Psoas muscle (tissue), 8 donors: ENCODE measurements at places on chromosomes 6 and 20. TPM values are rescaled to one million over a fixed set of nuclear protein-coding genes. Genes with fewer than 3 reads are reported as not detected.

Gene EFCAB8
- total RNA-seq: not detected

Gene LPIN3
- total RNA-seq: 2.4 TPM

Gene LY6G5C
- 3.2 TPM for total RNA-seq

Gene GLP1R
- not detected for total RNA-seq

- DNase-seq: no peak
- no peak overlapping the region for H3K4me3 ChIP-seq
- H3K4me1 ChIP-seq: peaks cover 58% of the 10 kb centered on the region
- H3K27me3 ChIP-seq: no peaks in the 10 kb centered on the region
Observed at GRCh38 chr20:23138226-23138625, 52.1 kb upstream of the CD93 start.

Gene MCUR1
- 24.6 TPM for total RNA-seq

GRCh38 chr20:52365688-52366087 is 174.1 kb upstream of the ZFP64 start:
- no peak overlapping the region for H3K4me3 ChIP-seq
- H3K36me3 ChIP-seq: no peaks in the 10 kb centered on the region
- no peak for DNase-seq
- H3K27ac ChIP-seq: no peak overlapping the region
- H3K27me3 ChIP-seq: no peaks in the 10 kb centered on the region
- H3K4me1 ChIP-seq: no peaks in the 10 kb centered on the region

- H3K36me3 ChIP-seq: no peaks in the 10 kb centered on the region
- peaks cover 3% of the 10 kb centered on the region for H3K4me1 ChIP-seq
- no peak overlapping the region for H3K4me3 ChIP-seq
- H3K27ac ChIP-seq: no peak overlapping the region
- H3K27me3 ChIP-seq: no peaks in the 10 kb centered on the region
Observed at GRCh38 chr6:41759905-41760579, 12.8 kb upstream of the PGC start.

DNA sequence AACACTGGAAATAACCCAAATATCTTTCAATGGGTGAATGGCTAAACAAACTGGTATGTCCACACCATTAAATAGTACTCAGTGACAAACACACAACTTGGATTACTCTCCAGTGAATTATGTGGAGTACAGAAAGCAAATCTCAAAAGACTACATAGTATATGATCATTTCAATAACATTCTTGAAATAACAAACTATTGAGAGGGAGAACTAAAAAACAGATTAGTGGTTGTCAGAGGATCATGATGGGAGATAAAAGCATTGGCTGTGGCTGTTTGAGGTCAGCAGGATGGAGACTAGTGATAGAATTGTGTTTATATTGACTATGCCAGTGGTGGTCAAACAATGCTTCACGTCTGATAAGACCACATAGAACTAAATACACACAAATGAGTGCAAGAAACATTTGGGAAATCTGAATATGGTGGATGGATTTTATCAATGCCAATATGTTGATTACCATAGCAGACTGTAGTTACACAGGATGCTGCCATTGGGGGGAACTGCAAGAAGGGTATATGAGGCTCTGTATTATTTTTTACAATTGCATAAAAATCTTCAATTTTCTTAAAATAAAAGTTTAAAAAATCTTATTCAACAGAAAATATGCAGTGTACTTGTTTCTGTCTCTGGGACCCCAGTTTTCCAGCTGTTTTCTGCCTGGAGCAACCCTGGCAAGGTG is 242.0 kb downstream of the TBXT start:
- H3K27ac ChIP-seq: no peak overlapping the region
- no peak overlapping the region for H3K4me3 ChIP-seq
- no peak for DNase-seq
- no peaks in the 10 kb centered on the region for H3K27me3 ChIP-seq
- H3K36me3 ChIP-seq: no peaks in the 10 kb centered on the region

DNA sequence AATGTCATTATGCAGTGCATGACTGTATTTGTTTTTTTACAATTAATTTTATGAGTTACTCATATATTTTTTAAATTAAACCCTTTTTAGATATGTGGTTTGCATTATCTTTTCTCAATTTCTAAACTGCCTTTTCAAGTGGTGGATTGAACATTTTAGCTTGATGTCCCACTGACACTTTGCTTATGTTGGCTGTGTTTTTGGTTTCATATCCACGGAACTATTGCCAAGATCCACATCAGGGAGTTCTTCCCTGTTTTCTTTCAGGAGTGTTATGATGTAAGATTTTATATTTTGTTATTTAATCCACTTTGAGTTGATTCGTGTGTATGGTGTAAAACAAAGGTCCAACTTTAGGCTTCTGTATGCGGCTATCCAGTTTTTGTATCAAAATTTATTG is 1144.9 kb upstream of the EYS start:
- H3K36me3 ChIP-seq: no peaks in the 10 kb centered on the region
- H3K27me3 ChIP-seq: no peaks in the 10 kb centered on the region
- DNase-seq: no peak
- no peak overlapping the region for H3K4me3 ChIP-seq
- no peak overlapping the region for H3K27ac ChIP-seq
- H3K4me1 ChIP-seq: no peaks in the 10 kb centered on the region

Gene CENPQ
- total RNA-seq: 2.2 TPM

DNA sequence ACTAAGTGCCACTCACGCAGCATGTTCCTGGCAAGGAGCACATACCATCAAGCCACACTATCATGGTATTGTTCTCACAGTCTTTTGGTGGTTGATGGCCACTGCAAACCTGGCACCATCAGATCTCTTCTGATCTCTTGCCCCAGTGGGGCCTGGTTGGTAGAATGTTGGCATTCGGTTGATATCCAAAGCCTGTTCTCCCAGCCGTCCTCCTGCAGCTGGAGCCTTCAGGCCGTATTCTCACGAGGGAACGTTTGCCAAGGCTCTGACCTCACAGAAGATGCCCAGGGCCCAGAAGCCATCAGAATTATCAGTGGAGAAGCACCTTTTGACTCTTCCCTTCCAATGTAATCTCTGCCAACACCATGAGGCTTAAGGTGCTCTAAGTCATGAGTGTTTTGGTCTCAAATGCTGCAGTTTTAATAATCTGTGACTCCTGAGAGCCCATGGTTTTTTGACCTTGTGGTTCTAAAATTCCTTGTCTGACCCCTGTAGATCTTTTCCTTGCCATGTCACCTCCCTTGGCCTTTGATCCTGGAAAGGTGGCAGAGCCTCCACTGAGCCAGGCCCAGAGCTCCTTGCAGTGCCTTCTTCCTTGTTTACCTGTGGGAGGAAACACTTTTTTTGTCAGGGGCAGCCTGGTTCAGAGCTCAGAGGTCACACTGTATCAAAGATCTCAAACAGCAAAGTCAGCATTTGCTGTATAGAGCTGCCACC is 27.8 kb downstream of the POFUT1 start:
- no peak overlapping the region for H3K4me3 ChIP-seq
- no peak overlapping the region for H3K27ac ChIP-seq
- no peak for DNase-seq
- no peaks in the 10 kb centered on the region for H3K27me3 ChIP-seq

Gene TBXT
- not detected for total RNA-seq

Gene C20orf144
- total RNA-seq: not detected

- no peaks in the 10 kb centered on the region for H3K36me3 ChIP-seq
- no peak overlapping the region for H3K4me3 ChIP-seq
- H3K27me3 ChIP-seq: no peaks in the 10 kb centered on the region
- no peak for DNase-seq
Observed at GRCh38 chr6:169163411-169163901, 90.2 kb downstream of the THBS2 start.

Gene PAK5
- not detected for total RNA-seq

- no peaks in the 10 kb centered on the region for H3K27me3 ChIP-seq
- H3K27ac ChIP-seq: no peak overlapping the region
- no peak for DNase-seq
- H3K4me1 ChIP-seq: peaks cover 14% of the 10 kb centered on the region
Observed at GRCh38 chr20:50368386-50368785, 141.8 kb upstream of the PTPN1 start.

- H3K4me3 ChIP-seq: no peak overlapping the region
- no peaks in the 10 kb centered on the region for H3K4me1 ChIP-seq
- no peaks in the 10 kb centered on the region for H3K36me3 ChIP-seq
- no peak for DNase-seq
Observed at GRCh38 chr6:156457601-156458000, 319.6 kb upstream of the ARID1B start.

Gene EPPIN
- total RNA-seq: not detected

DNA sequence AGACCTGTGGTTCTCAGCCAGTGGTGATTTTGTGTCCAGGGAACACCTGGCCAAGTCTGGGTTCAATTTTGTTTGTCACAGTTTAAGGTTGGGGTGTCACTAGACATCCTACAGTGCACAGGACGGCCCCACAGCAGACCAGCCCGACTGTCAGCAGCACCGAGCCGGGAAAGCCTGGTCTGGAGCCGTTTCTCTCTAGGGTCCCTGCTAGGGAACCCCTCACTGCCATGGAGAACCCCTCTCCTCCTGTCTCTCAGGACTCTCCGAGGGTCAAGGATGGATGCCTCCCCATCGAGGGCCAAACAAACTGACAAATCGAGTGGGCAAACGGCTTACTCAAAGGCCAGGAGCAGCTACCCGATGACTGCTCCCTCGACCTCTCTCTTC is 15.8 kb upstream of the STX16 start:
- H3K36me3 ChIP-seq: no peaks in the 10 kb centered on the region
- no peak overlapping the region for H3K27ac ChIP-seq
- no peak overlapping the region for H3K4me3 ChIP-seq
- no peak for DNase-seq
- H3K27me3 ChIP-seq: no peaks in the 10 kb centered on the region
- no peaks in the 10 kb centered on the region for H3K4me1 ChIP-seq

- H3K27me3 ChIP-seq: no peaks in the 10 kb centered on the region
- H3K4me3 ChIP-seq: peak overlapping the region; percentile 88
- H3K27ac ChIP-seq: no peak overlapping the region
- H3K4me1 ChIP-seq: peaks cover 21% of the 10 kb centered on the region
- no peak for DNase-seq
Observed at GRCh38 chr6:158816329-158816728, 2.8 kb downstream of the EZR start.

GRCh38 chr6:1135726-1136414 is 176.0 kb upstream of the FOXQ1 start:
- no peak overlapping the region for H3K27ac ChIP-seq
- H3K4me1 ChIP-seq: no peaks in the 10 kb centered on the region
- H3K27me3 ChIP-seq: no peaks in the 10 kb centered on the region
- no peak overlapping the region for H3K4me3 ChIP-seq
- no peaks in the 10 kb centered on the region for H3K36me3 ChIP-seq

DNA sequence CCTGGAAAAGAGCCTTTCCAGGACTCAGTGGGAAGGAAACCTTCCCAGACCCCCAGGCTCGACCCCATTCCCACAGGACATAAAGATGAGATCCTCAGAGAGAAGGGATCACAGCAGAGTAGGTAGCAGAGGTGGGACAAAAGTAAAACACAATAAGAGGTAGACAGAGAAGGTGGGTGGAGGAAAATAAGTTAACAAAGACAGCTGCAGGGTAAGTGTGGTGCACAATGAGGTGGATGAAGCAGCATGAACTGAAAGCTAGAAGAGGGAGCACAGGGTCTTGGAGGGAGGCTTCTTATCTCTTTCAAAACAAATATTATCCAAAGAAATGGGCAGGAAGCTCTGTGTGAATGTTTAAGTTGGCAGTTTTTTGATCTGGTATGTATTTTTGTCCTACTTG is 14.0 kb upstream of the MAP7 start:
- H3K4me1 ChIP-seq: no peaks in the 10 kb centered on the region
- H3K4me3 ChIP-seq: no peak overlapping the region

DNA sequence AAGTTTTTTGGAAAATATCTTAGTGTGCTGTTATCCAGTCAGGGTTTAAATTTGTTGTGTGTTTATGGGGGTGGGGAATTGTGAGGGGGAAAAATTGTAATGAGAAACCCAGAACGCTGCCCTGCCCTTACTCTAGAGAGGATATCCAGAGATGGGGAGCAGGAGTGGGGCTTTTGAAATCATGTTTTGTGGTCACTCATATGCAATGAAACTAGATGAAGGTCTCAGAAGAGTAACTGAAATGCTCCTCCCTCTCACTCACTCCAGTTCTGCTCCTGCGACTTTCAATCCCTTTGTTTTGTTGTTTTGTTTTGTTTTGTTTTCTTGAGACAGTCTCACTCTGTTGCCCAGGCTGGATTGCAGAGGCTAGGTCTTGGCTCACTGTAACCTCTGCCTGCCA is 100.0 kb downstream of the CRYBG1 start:
- no peak overlapping the region for H3K27ac ChIP-seq
- DNase-seq: no peak
- no peak overlapping the region for H3K4me3 ChIP-seq
- H3K4me1 ChIP-seq: no peaks in the 10 kb centered on the region
- H3K27me3 ChIP-seq: peaks cover 5% of the 10 kb centered on the region

DNA sequence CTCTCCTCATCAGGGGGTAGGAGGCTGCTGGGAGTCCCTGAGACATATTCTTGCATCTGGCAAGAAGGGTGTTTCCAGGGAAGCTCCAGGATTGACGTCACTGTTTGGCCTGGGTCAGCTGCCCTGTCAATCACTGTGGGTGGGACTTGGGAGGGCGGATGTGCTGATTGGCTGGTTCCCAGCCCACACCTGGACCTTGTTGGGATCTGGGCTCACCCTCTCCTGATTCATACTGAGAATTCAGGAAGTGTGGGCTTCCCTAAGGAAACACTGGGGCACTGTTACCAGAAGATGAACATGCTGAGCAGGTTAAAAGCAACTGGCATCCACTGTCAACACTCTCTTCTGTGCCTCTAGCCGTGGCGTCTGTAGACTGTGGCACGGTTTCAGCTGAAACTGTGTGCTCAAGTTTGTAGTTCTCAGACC is 36.5 kb downstream of the CDH26 start:
- H3K4me1 ChIP-seq: peaks cover 4% of the 10 kb centered on the region
- H3K27me3 ChIP-seq: no peaks in the 10 kb centered on the region
- peaks cover 3% of the 10 kb centered on the region for H3K36me3 ChIP-seq
- H3K4me3 ChIP-seq: no peak overlapping the region
- no peak overlapping the region for H3K27ac ChIP-seq

GRCh38 chr6:57297505-57297904 is 19.9 kb upstream of the PRIM2 start:
- no peaks in the 10 kb centered on the region for H3K4me1 ChIP-seq
- H3K4me3 ChIP-seq: no peak overlapping the region
- DNase-seq: no peak
- H3K36me3 ChIP-seq: no peaks in the 10 kb centered on the region
- no peaks in the 10 kb centered on the region for H3K27me3 ChIP-seq

DNA sequence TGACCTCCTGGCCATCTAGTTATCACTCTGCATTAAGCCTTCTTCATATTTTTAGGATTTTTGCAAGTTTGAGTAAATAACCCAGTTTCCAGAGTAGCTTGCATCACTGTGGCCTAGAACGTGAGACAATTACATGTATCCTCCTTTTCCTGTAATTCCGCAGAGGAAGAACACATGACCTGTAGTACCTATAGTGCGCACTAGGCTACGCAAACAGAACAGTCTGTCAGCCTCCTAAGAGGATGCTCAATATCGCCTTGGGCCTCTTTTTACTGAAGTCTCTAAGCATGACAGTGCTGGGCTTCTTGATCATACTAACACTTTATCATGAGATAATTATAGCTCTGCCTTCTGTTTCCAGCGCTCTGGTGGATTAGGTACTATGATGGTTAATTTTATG is 20.2 kb upstream of the NR2E1 start:
- DNase-seq: no peak
- no peaks in the 10 kb centered on the region for H3K4me1 ChIP-seq
- H3K36me3 ChIP-seq: no peaks in the 10 kb centered on the region
- H3K27ac ChIP-seq: no peak overlapping the region

Gene AFG1L
- total RNA-seq: 5.4 TPM

Gene SNX3
- 172 TPM for total RNA-seq

GRCh38 chr6:149499066-149499465 is 14.3 kb upstream of the ZC3H12D start:
- no peaks in the 10 kb centered on the region for H3K27me3 ChIP-seq
- peaks cover 9% of the 10 kb centered on the region for H3K4me1 ChIP-seq
- H3K4me3 ChIP-seq: no peak overlapping the region
- peak overlapping the region; percentile 56 for H3K27ac ChIP-seq
- H3K36me3 ChIP-seq: no peaks in the 10 kb centered on the region
- DNase-seq: no peak

Gene CD93
- 35.7 TPM for total RNA-seq
